Head of caudate nucleus (tissue), 42 donors: ENCODE measurements at places on chromosomes 3 and 15.

GRCh38 chr3:100105501-100105900, 8.8 kb downstream of the FILIP1L start:
- no peak for DNase-seq

GRCh38 chr15:80580106-80580505, 115.0 kb upstream of the ABHD17C start:
- no peak for DNase-seq

DNA sequence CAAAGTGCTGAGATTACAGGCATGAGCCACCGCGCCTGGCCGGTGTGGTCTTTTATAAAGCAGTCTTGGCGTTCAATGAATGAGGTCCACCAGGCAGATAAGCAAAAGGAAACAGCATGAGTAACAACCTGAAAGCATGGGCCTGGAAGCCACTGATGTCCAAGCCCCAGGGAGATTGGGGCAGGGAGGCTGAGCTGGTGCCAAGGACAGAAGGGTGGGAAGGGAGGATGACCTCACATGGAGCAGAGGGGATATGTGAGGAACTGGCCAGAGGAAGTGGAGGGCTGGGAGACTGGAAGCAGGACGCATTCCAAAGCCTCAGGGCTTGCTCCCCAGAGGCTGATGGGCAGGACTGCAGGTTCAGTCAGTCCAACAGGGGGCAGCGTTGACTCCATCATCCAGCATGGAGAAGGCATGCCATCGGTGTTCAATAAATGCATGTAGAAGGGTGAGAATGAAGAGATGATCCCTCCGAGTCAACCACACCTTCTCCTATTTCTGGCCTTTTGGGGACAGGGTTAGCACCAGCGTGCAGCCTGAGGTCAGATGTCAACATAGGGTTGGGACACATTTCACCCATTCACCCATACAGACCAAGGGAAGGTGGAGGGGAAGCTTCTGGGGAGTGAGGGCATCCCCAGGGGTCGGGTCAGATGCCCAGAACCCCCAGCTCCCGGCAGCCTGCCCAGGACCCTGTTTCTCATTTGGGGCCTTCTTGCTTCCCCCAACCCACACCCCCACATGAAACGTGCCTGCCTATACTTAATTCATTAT, 14.8 kb downstream of the MYL3 start:
- no peak for DNase-seq

GRCh38 chr15:88491158-88491557, 23.6 kb downstream of the MRPS11 start:
- DNase-seq = no peak

GRCh38 chr3:42652611-42653302, 740 bp upstream of the ZBTB47 start:
- peak; percentile 76 for DNase-seq

GRCh38 chr15:58752716-58753115, 3.2 kb upstream of the ADAM10 start:
- no peak for DNase-seq

GRCh38 chr3:95886616-95887015, 927.8 kb upstream of the EPHA6 start:
- no peak for DNase-seq

DNA sequence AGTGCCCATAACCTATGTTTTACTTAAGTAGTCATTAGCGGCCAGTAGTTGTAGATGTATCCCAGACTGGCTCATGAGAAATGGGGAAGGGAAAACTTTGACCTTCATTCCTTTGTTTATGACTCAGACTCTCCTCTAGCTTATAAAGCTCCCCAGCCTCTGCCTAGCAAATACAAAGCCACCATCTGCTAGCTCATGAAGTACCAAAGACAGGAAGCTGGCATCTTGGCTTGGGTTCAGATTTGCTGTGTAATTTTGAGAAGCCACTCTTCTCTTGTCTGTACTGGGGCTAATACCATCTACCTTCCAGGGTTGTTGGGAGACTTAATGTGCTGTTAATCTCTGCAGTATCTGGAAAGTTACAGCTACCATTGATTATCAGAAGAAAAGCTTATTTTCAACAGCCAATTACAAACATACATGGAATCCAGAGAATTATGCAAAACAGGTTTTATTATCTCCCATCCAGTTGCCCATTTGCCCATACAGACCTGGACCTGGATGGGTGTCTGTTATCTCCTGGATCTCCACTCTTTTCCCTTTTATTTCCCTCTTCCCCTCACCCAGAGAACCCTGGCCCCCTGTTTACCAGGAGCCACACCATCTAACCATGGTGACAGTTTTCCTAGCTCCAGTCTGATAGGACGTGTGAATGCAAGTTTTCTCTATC, 153.8 kb downstream of the SEMA6D start:
- no peak for DNase-seq

DNA sequence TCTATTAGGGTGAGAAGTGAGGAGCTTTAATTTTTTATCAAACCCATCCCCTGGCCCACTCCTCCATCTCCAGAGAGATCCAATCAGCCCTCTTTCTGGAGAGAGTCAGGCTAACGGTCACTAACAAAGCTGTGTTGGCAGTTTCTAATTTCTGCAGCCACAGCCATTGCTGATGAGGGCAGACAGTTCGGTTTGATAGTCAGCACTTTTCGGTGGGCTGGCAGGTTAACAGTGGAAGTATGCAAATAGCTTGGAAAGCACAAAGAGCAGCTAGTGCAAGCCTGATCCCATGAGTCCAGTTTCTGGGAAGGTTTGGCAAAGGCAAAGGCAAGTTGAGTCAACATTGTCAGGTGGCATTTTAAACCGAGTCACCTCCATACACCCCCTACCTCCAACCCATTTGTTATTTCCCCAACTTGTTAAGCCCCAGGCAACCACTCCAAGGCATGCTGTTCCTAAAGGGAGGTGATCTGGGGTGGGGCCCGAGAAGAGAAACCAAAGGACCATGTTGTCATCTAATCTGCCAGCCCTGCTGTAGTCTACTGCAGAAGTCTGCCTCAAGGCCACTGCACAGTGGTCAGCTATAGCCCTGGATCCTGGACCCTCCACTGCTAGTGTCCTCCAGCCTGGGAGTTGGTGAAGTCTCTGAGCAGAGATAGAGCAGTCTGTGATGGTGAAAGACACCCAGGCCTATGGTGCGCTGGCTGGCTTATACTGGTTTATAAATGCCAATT, 1.7 kb downstream of the CCR1 start:
- no peak for DNase-seq

GRCh38 chr3:158097593-158098308, 8.5 kb downstream of the SHOX2 start:
- DNase-seq = no peak

- no peak for DNase-seq
Measured at GRCh38 chr3:29936766-29937165, 655.9 kb downstream of the RBMS3 start.

- DNase-seq = no peak
Measured at GRCh38 chr3:4464576-4464975, 2.5 kb downstream of the SUMF1 start.

DNA sequence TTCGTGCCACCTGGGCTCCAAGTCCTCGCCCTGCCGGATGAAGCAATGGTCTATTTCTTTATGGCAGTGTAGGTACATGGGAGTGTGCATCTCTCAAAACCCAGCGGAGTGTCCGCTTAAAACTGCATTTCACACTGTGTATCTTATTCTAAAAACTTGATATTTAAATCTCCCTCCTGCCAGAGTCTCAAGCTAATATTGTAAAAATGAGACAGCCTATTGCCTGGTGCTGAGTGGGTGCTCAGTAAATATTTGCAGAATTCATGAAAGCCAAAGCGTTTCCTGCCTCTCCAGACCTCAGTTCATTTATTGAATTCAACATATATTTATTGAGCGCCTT, 330 bp upstream of the TBC1D2B start:
- DNase-seq = no peak

GRCh38 chr3:149790268-149790667, 2.1 kb downstream of the ANKUB1 start:
- no peak for DNase-seq

GRCh38 chr3:187958432-187959003, 195.4 kb upstream of the LPP start:
- no peak for DNase-seq

- no peak for DNase-seq
Measured at GRCh38 chr3:172303181-172303580, 145.1 kb downstream of the GHSR start.

DNA sequence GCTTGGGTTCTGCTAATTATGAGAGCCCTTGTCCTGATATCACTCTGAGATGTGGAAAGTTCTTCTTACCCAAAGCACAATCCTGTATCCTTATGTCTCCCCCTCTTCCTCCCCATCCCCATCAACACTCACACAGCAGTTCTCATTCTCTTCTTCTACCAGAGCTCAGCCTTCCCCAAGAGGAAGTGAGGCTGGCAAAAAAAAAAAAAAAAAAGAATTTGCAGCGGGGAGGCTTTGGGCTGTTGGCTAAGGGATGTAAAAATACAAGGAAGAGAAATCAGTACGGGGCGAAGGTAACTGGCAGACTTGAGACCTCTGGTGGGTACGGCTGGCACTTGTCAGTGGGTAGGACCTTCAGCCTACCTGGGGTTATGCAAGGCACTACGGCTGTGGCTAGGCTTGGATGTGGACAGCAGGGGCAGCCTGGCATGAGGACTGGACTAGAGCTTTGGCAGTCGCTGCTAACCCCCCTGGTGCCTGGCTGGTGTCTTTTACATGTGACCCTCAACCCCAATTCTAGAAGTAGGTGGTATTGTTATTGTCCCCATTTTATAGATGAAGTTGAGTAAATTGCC, 5.4 kb downstream of the VIPR1 start:
- peak; percentile 4 for DNase-seq

DNA sequence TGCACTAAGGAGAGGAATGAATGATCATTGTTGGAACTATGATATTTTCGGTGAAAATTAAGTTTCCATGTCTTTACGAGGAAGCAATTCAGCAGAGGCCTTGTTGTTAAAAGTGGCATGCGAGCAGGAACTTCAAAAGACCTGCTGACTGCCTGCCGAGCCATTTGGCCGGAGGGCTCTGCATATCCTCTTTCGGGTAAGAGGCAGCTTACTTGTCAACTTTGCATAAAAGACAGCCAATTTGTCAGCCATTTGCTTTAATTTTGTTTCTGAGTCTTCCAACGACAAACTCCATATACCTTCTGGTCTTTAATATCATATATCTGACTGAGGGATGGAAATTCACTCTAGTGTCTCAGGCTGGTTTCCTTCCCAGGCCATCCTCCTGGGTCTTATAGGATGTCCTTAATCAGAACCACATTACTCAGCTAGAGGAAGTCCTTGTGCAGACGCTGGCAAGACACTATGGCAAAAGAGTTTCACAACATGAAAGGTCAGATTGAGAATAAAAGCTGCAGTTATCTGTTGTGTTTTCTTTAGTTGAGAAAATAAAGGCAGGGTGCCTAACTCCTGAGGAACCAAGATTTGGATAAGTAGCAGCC, 128.7 kb upstream of the WNT5A start:
- no peak for DNase-seq

- no peak for DNase-seq
Measured at GRCh38 chr3:13088028-13089006, 15.1 kb upstream of the IQSEC1 start.

GRCh38 chr15:37221671-37222145, 121.4 kb upstream of the MEIS2 start:
- no peak for DNase-seq

DNA sequence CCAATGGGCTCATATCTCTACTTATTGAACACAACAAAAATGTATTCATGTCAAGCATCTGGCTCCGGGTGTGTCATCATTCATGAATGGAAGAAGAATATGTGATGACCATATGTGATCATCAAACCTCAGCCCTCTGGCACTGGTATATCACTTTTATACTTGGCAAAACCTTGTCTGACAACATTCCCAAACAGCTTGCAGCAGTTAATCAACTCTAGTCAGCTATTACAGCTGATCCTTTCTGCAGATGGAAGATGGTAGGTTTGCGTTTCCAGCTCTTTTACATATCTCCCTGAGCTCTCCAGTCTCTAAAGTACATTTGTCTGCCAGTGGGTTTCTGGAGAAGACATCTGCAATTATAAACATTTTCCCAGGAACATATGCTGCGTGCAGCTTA, 6.6 kb downstream of the PLSCR5 start:
- no peak for DNase-seq

GRCh38 chr3:183254487-183255347, 1.7 kb downstream of the B3GNT5 start:
- DNase-seq = no peak

DNA sequence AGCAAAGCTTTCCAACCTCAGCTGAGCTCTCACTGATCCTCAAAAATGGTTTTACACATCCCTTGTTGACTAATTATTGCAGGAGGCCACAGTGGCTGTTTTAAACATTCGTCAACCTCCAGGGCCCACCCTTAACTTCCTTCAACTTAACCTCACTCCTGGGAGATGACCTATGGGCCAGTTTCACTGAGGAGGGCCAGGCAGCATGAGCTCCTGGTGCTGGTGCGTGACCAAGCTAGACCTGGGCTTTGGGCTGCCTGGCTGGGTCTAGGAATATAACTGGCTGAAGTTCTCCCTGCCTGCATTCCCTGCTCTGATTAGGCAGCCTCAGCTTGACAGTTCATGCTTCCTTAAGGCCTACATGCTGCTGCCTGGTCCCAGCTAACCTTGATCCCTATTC, 273.7 kb upstream of the ATP11B start:
- DNase-seq = no peak

- no peak for DNase-seq
Measured at GRCh38 chr15:79863886-79864285, 32.9 kb downstream of the MTHFS start.

DNA sequence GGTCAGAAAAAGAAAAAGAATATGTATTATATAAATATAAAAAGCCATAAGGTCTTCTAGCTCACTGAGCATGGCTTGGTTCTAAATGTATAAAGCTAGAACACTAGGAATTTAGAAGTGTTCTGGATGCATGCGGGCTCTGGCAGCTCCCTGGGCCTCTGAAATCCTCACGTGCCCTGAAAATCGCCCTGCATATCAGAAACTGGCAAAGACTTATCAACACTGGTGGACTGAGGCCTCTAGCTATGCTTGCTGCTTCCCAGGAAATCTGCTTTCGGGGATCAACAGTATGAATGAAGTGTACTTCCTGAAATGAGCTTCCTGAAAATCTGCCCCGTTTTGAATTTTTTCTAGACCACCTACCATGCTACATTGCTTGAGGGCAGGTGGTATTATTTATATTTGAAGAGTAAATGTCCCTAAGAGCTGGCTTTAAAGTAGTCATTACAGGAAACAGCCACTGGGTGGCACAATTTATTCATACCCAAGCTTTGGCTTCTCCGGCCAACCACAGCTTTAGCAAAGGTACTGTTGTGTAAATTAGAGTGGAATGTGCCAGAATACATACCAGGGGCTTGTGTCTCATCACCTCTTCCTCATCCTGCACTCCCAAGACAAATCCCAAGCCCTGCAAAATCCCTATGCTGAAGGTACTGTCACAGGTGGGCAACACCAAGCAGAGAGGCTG, 17.7 kb downstream of the CRTAP start:
- peak; percentile 45 for DNase-seq
